ENCODE measurements at places on chromosomes 13 and 19.

DNA sequence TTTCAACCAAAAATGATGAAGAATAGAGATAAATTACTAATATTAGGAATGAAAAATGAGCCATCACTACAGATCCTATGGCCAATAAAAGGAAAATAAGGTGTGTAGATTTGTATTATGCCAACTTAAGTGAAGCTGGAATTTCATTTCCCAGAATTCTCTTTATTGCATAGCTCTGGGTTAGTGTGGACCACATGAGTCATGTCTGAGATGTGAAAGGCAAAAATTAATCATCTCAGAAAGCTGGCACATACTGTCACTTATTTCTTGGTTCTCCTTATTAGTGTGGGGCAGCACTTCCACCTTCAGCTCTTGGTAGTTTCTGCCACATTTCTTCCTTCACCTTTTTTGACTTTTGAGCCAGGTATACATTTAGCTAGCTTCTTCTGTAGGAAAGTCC lies 82.6 kb downstream of the KATNAL1 start:
- DNase-seq = peak; percentile 69

DNA sequence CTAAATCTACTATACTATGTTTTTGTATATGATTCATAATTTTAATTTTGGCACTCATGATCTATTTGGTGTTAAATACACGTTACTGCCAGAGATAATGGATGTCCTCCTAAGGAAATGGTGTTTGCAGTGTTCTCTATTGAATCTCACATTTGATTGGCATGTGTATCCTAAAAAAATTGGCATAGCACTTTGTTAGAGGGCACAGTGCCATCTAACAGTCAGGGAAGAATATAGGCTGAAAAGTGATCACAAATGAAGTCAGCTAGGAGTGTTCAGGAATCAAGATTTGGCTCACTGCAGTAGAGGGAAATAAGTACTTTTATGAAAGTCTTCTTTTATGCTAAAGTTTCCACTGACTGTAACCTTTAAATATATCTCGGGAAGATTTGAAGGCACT lies 624.6 kb downstream of the GPC6 start:
- no peak for DNase-seq

- peak; percentile 29 for DNase-seq
Observed at GRCh38 chr19:45569619-45570421, 14.8 kb downstream of the OPA3 start.

- no peak for DNase-seq
Observed at GRCh38 chr13:50205581-50205980, 190.3 kb downstream of the KCNRG start.

DNA sequence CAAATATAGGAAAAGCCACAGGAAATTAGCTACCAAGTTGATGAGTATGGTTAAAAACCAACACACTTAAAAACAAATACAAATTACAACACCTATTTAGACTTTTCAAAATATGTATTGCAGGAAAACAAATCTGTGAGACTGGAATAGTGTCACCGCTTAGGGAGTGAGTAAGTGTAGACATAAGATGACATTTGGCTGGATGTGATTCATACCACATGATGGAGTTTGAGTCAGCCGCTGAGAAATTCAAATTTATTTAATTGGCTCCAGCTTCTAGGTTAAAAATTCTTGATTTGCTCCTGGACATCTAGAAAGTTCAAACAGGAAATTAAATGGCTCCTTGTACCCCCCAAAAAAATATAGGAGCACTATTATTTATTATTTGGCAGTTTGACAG lies 531.7 kb downstream of the SLITRK1 start:
- DNase-seq = peak; percentile 68

DNA sequence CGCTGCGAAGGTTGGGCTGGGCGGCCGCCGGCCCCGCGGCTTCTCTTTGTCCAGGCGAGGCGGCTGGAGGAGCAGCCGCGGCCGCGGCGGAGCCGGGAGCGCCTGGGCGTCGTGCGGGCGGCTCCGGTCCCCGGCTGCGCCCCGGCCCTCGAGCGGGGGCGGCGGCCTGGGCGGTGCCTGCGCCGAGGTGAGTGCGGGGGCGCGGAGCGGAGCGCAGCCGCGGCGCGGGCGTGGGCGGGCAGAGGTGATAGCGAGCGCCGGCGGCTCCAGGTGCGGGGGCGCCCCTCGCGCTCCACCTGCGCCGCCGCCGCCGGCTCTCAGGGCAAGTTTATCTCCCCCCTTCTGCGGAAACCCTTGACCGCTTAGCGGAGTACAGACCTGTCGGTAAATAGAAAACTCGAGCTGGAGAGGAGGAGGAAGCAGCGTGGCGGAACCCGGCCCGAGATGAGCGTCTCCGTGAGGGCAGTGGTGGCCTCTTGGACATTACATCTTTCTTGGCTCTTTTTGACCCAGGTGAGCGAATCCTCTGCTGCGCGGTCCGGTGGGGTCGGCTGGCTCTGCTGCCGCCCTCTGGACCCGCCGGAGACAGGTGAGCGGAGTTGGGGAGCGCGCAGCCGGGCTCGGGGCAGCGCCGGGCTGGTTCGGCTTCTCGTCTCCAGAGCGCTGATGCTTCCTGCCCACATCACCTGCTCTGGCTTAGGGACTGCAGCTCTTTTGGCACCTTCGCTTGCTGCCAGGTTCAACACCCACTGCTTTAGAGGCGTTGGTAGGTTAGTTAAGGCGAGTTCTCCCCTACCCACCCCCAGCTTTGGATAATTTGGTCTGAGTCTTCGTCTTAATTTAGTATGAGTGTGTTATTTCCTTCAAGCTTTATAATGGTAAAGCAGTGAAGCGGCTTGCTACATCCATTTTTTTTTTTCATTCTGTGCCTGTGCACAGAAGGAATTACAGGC lies at the start of gene MTUS2:
MTUS2 (plus strand) TSS at position 241 of the 953 bp plus-strand sequence.
- DNase-seq = no peak

- no peak for DNase-seq
Observed at GRCh38 chr13:27005556-27005955, 166.1 kb downstream of the USP12 start.

DNA sequence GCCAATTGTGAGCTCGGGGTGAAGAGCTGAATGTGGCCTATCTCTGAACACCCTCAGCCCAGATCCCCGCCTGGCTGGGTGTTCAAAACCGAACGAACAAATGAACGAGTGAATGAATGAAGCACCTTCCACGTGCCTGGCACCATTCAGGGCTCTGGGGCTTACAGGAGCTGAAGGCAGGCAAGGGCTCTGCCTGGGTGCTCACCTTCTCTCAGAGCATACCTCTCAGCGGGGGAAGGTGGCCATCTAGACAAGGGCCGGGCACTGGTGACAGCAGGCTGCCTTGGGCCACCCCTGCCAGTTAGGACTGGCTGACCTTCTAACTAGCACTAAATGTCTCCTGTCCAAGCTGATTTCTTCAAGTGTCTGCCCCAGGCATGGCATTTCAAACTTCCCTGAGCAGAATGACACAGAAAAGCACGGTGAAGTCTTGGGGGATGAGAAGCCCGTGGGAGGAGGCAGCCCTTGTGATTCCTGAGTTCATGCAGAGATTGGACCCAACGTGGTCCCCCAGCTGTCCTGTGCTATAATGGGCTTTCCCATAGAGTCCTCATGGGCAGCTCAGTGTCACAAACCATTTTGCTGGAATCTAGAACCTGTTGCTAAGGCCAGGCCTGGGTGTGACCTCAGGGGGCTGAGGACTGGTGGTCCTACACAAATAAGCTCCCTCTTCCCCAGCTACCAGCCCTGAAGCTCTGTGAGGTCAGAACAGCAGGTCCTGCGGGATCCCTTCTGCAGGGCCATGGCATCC lies 27.9 kb upstream of the VSTM2B start:
- no peak for DNase-seq

DNA sequence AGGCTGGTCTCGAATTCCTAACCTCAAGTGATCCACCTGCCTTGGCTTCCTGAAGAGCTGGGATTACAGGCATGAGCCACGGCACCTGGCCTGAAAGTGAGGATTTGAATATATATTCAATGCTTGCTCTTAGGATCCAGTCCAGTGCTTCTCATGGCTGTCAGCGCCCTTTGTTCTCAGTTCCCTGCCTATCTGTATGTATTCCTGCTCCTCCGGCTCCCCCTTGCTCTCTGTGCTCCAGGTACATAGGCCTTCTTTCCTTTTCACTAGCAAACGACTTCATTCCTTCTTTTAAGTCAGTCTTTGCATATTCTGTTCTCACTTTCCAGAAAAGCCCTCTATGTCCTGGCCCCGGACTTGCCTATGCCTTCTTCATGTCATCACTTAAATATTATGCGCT lies 232.8 kb downstream of the DACH1 start:
- no peak for DNase-seq

- DNase-seq = no peak
Observed at GRCh38 chr13:98559169-98559568, 17.7 kb downstream of the STK24 start.

- DNase-seq = no peak
Observed at GRCh38 chr13:40197936-40198595, 468.4 kb downstream of the FOXO1 start.

DNA sequence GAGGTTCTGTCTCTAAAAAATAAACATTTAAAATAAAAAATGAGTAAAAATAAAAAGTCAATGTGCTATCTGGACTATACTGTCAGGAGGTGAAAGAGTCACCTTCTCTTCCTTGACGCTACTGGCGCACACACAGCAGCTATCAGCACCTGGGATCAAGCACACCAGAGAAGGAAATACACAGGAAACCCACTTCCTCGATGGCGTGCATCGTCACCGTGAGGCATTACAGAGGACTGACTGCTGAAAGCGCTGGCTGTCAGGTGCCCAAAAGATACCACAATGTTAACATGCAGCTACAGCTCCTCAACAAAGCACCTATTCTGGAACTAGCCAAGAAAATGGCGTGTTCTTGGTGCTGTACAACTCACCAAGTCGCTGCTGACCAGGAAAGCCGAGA lies 6.1 kb downstream of the SLC35E1 start:
- DNase-seq = no peak

- no peak for DNase-seq
Observed at GRCh38 chr19:10013316-10013715, at the start of gene RDH8. Gene RDH8, plus strand, starts transcription at chr19:10013483. Its CDS starts 15 bp downstream, at chr19:10013498.

DNA sequence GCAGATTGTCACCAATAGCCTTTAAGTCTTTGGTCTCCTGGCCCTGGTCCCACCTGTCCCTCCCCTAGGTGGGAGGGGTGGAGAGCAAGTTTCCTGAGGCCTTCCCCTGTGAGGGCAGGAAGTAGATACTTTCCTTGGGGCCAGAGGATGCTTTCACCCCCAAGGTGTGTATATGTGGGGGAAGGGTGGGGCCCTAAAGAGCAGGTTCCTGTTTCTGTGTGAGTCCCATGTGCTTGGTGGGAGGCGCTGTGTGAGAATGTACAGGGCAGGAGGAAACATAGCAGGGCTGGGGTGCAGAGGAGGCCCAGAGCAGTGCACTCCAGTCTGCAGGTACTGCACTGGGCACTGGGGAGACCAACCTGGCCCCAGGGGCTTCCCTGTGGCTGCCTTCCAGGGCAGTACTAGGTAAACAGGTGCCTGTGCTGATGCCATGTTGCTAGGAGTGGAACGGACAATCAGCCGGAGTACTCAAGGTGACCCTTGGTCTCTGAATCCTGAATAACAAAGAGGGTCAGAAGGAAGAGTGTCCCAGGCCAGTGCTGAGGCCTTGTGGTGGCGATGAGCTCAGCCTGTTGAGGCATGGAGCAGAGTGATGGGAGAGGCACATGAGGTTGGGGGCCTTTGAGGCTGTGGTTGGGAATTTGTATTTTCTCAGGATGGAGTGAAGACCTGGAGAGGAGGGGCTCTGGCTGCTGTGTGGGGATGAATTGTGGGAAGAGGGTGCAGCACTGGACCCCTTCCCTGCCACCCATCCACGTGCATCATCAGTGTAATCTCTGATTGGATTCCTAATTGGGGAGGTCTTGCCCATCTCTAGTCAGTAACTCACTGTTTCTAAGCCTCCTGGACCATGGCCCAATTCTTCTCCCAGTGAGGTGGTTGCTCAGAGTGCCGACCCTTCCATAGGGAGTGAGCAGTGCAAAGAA lies 5.1 kb downstream of the EGLN2 start:
- no peak for DNase-seq

DNA sequence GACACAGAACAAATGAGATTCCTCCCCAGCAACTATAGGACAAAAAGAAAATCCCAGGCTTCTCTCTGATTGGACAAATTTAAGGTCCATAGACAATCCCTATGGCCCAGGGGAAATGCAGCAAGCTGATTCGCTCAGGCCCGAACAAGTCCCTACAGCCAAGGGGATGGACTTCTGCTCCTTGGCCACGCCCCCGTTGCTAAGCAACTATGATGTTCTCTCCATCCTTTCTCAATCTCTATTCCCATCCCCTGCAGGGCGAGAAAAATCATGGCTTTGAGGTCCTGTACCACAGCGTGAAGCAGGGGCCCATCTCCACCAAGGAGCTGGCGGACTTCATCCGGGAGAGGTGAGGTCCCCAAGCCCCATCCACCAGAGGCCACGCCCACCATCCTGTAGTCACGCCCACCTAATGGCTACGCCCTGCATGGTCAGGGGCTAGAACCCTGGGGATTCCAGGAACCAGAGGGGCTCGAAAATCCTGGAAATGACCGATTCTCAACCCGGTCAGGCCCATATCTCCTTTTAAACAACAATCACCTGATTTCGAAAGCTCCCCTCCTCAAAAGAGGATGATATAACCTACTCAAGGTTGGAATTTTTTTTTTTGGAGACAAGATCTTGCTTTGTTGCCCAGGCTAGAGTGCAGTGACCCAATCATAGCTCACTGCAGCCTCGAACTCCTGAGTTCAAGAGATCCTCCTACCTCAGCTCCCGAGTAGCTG lies 11.4 kb downstream of the FCHO1 start:
- DNase-seq = peak; percentile 66

GRCh38 chr13:94239135-94239534 lies 240.3 kb downstream of the DCT start:
- peak; percentile 72 for DNase-seq

DNA sequence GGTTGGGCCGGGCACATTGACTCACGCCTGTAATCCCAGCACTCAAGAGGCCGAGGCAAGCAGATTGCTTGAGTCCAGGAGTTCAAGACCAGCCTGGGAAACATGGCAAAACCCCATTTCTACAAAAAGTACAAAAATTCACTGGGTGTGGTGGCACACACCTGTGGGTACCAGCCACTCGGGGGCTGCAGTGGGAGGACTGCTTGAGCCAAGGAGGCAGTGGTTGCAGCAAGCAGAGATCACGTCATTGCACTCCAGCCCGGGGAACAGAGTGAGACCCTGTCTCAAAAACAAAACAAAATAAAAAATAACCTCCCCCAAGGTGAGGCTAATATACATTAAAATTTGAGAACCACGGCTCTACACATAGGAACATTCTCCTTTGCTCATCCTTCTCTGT lies 24.9 kb downstream of the NLRP13 start:
- no peak for DNase-seq

DNA sequence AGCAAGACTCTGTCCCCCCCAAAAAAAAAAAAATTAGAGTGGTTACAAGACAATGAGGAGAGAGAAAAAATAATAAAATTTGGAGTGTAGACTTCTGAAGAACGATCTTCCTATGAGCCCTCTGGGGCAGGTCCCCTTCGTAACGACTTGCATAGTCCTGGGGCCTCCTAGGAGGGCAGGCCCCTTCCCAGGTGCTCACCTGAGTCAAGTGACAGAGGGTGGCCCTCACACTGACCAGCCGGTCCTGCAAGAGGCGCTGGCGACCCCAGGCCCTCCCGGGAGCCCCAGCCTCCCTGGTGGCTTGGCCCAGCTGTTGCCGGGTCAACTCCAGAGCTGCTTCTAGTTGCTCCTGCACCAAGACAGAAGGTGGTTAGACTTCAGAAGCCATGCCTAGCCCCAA lies 14.9 kb downstream of the PLEKHA4 start:
- no peak for DNase-seq

GRCh38 chr13:102977471-102977870 lies 88.7 kb downstream of the SLC10A2 start:
- no peak for DNase-seq

All from fibroblast of skin of back (primary cell).